ENCODE measurements at places on chromosomes 2 and 18.

GRCh38 chr18:32919799-32920198 lies 147.0 kb upstream of the KLHL14 start:
- DNase-seq = no peak

DNA sequence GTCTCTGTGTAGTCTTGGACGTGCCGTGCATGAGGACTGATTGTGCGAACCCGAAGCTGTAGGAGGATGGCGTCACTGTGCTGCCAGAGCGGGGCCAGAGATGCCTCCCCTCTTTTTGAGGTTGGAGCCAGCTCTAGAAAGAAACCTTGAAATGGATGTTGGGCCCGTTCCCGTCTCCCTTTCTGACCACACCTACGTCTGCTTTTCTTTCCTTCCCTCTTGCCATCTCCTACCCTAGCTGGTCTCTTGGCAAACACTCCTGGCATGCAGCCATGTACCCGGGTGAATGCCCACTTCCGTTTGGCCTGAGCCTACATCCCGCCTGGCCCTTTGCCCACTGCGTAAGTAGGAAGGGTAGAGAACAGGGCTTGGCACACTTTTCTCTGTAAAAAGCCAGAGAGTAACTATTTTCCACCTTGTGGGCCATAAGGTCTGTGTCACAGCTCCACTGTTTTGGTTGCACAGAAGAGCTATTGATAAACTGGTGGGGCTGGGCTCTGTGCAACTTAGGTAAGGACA lies 37.4 kb downstream of the SH3BP4 start:
- DNase-seq = no peak

DNA sequence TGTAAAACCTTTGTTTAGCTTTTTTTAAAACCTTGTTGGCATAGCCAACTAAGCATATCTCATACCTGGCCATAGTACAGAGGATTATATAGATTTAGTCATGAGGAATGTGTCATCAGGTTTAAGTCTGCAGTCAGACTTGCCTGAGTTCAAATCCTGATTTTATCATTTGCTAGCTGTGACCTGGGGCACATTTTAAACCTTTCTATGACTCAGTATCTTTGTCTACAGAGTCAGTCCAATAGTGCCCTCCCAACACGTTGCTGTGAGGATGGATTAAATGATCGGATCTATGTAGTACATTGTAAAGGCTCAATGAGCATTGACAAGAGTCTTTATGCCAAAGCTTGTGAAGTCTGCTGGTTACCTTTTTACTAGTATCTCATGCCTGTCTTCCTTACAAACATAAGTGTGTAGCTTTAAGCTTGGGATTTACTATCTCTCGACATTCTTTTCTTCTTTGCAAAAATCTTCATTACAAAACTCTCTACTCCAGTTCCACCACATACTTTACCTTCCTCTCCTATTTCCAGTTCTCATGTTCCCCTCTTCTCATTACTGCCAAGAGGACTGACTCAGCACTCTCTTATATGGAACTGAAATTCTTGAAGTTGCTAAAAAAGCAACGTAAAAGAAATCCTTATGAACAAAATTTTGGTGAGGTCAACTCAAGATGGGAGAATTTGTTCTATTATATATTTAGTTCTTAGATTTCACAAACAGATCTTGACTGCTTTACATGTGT lies 68.1 kb upstream of the RBMS1 start:
- DNase-seq = peak; percentile 11

DNA sequence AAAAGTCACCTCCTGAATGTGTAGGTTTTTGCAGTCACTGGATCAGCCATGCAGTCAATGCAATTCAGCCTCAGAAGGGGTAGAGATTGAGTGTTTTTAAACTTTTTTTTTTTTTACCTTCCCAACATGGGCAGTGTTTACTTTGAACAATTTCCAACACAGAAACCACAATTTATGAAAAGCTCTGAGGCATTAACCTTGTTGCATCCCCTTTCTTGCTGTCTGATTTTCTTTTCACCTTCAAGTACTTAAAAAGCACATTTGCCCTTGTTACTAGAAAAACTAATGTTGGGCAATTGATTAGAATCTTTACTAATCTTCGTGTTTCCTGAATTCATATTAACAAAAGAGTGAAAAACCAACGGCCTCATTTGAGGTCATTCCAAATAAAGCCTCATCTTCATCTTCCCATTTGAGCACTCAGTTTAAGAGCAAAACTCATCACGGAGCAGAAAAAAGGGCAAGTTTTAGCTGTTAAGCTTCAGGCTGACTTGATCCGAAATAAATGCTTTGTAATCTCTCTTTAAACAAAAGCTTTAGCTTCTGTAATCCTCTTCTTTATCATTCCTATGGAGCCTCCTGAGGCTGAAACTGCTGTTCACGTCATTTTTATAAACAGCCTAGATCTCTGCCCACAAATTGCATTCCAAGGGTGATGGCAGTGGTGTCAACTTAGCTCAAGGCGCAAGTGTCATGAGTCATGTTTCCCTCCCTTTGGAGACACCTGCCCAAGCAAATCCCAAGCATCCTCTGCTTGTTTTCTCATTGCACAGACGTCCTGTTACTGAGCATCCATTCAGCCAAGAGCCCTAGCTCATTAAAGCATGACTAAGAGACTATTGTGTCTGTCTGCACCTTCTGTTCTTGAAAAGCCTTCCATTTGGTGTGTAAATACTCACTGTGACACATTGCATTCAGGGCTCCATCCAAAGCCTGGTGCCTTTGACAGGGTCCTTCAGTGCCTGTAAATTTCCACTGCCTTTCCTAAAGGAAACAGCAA lies 107.7 kb downstream of the HNMT start:
- DNase-seq = no peak

- no peak for DNase-seq
These were observed 115.4 kb downstream of the BMPR2 start for GRCh38 chr2:202491514-202491913.

GRCh38 chr2:216578325-216578724 lies 54.9 kb upstream of the IGFBP2 start:
- no peak for DNase-seq

- DNase-seq = peak; percentile 63
These were observed 1.6 kb downstream of the BAZ2B start for GRCh38 chr2:159614534-159615366.

GRCh38 chr2:39913648-39914461 lies 134.8 kb upstream of the THUMPD2 start:
- DNase-seq = peak; percentile 67

- no peak for DNase-seq
These were observed 272.7 kb downstream of the SS18 start for GRCh38 chr18:25817546-25818237.

GRCh38 chr2:115122701-115123100 lies 680.3 kb downstream of the DPP10 start:
- no peak for DNase-seq

DNA sequence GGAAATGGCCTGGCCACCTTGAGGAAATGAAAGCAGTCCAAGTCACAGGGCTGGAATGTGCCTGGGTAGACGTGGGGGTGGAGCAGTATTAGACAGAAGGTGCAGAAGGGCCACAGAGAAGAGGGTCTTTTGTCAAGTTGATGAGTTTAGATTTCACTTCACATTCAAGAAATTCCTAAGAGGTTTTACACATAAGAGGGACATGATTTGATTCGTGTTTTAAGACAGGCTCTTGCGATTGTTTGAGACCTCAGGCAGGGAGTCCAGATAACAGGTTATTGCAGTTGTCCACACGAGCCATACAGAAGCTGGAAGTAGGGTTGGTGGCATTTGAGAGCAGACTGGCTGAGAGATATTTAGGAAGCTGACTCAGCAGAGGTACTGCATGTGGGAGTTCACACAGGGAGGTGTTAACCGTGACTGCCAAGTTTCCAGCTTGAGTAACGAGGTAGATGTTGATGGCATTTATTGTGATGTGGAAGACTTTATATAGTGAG lies 64.6 kb downstream of the NEB start:
- DNase-seq = no peak

DNA sequence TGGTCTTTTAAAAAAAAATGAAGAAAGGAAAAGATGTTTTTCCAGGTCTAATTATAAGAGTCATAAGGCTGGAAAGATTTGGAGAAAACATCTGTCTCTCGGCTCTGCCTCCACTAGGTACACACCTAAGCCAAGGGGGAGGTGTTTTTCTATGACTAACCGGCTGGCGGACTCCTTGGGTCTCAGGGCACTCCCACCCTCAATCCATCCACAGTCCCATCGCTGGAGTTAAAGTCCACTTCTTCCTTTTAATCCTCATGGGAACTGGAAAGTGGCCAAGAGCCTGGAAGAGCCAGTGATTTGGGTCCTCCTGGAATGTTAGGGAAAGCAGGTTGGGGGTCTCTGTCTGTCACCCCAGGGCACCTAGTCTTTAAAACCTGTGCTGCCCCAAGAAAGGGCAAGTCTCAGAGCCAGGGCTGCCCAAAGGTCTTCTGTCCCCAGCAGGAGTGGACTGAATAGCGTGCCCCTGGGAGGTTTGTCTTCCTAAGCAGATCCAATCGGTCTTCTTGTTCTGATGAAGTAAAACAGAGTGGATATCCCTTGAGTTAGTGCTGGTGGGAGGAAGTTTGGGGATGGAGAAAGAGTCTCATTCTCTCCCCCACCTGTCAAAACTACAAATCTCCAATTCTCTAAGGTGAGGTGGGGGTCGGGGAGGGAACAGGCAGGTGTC lies 66.4 kb downstream of the MCFD2 start:
- no peak for DNase-seq

DNA sequence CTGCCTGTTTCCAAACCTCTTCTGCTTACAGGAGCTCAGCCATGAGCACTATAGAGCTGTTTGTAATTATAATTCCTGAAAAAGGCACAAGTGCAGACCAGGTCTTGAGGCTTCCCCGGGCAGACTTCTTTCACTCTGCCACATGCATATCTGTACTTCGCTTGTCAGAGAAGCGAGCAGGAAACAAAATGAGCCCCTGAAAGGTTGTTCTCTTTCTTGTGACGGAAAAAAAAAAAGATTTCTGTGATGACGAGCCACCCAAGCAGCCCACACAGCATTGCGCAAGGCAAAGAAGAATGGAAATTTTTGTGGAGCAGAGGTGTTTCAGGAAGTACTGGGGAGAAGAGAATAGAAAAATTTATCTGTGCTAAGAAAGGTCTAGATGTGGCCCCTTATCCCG lies 54.0 kb upstream of the LINC00305 start:
- DNase-seq = no peak

GRCh38 chr2:127672341-127673224 lies 2.7 kb downstream of the LIMS2 start:
- peak; percentile 39 for DNase-seq

- no peak for DNase-seq
These were observed 26.6 kb upstream of the SPRED2 start for GRCh38 chr2:65458999-65459398.

GRCh38 chr2:10576456-10576855 lies 113.3 kb downstream of the NOL10 start:
- no peak for DNase-seq

DNA sequence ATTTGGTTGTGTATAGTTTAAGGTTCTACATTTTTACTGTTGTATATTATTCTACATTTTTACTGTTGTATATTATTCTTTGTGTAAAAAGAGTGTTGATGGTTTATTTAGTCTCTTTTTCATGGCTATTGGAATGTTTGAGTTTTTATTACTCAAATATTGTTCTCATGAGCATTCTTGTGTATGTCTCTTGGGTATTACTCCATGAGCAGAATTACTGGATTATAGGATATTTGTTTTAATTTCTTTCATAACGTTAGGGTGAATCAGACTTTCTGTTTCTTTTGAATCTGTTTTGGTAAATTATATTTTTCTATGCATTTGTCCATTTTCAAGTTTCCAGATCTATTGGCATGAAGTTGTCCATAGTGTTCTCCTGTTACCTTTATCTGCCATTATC lies 111.6 kb downstream of the DYNAP start:
- DNase-seq = peak; percentile 40

GRCh38 chr2:23091019-23091418 lies 294.0 kb upstream of the KLHL29 start:
- DNase-seq = no peak

DNA sequence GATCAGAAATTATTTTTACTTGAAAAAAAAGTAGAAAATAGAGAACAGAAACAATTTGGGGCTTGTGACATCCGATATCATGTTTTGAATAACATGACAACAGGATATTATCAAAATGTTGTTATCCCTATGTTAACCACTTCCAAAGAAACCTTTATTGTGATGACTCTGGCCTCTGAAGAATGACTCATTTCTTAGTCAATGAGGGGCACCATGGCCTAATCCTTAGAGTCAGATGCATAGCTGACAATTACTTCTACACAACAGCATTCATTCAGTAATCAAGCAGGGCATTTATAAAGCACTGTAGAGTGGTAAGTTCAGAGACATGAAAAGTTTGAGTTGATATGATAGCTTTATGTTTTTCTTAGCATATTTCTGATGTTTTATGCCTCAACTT lies 703.0 kb downstream of the RNF144A start:
- DNase-seq = no peak

DNA sequence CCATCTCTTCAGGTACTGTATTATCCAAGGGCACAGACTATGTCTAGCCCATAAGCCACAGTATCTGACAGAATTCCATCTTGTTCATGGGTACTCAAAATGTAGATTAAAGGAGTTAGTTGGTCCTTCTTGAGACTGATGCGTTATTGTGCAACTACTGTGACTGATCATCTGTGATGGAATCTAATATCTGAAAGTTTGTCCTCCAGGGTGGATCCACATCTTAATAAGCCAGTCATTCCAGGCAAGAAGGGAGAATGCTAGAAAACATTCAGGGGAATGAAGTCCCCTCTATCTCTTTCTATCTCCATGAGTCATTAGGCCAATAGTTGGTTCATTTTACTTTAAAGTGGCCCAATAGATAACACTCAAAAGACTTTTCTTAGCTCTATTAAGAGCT lies 252.6 kb downstream of the EXOC6B start:
- no peak for DNase-seq

DNA sequence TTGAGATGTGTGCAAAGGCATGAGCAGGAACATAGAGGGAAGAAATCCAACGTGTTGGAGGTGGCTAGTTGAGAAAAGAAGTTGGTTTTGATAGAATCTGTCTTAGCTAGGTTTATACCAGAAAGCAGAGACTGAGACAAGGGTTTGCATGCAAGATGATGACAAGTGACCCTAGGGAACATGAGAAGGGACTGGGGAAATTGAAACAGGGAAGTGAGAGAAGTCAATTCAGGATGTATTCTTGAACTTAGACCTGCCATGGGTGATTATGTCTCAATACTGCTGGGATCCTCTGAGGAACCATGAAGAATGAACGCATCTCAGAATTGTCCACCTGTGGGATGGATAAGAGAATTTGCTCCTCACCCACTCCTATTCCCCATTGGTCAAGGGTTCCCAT lies 20.5 kb downstream of the IL36A start:
- DNase-seq = no peak

GRCh38 chr2:96926236-96926635 lies 56.4 kb upstream of the SEMA4C start:
- no peak for DNase-seq

DNA sequence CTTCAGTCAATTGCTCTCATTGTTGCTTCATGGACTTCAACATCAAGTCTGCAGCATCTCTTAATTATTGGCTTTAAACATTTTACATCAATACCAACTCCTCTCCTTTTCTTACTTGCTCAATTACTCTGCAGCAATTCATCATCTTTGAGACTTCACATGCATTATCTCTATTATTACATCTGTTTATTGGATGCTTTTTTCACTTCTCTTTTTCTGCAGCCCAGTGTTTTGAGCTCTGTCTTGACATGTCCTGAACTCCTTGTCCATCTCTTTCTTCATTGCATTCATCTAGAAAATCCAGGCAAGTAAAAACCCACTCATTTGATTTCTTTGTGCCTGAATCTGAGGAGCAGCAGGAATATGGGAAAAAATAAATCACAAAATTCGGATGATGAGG lies 647.9 kb downstream of the PLCL1 start:
- DNase-seq = no peak

- peak; percentile 31 for DNase-seq
These were observed 18.9 kb downstream of the PTPN18 start for GRCh38 chr2:130374587-130375290.

GRCh38 chr2:85243101-85244072 lies 84.4 kb downstream of the TGOLN2 start:
- no peak for DNase-seq

Measured in GM03348 (cell line).